ENCODE measurements at places on chromosomes 1 and 21.

- no peak for DNase-seq
These were observed 349.7 kb downstream of the RWDD3 start for GRCh38 chr1:95583661-95584210.

GRCh38 chr1:37556712-37557196, at the start of gene DNALI1:
DNALI1 (plus strand) TSS chr1:37556940; CDS start chr1:37556995, 55 bp downstream.
- DNase-seq: peak; percentile 89

DNA sequence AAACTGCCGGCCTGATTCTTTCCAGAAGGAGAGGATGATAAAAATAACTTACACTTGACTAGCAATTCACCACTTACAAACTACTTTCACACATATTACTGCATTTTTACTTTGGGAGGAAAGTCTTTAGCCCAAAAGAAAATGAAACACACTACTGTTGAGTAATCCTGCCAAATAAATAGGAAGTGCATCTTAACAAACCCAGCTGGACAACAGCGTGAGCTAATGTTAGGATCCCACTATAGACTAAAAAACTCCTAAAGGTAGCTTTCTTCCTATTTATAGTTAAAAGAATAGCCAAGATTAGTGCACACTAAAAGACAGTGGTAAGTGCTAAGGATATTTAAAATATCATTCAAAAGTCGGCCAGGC, 83.8 kb downstream of the HSF2BP start:
- no peak for DNase-seq

DNA sequence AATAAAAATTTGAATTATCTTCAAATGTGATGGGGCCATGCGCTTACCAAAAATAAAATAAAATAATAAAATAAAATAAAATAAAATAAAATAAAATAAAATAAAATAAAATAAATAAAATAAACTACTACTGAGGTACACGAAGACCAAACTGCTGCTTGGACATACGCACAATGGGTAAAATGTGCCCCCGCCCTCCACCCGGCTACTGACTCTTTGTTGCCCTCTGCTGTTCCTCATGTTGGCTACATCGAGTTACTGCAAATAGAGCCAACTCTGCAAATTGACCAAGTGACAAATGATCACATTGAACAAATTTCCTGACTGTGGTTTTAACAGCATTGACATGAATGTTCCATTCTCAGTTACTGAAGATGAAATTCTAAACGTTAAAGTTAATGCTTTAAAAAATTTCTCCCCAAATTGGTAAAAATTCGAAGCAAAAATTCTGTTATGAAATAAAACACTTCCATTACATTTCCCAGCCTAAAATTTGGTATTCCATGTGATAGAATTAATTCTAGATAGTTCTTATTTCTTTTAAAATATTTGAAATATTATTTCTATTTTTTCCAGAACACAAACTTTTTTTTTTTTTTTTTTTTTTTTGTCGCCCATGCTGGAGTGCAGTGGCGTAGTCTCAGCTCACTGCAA, 18.8 kb upstream of the MAP1LC3C start:
- DNase-seq: peak; percentile 50

- no peak for DNase-seq
These were observed 766.6 kb downstream of the ADGRL2 start for GRCh38 chr1:82567348-82567747.

- no peak for DNase-seq
These were observed 226.2 kb upstream of the C1orf174 start for GRCh38 chr1:4126251-4126650.

DNA sequence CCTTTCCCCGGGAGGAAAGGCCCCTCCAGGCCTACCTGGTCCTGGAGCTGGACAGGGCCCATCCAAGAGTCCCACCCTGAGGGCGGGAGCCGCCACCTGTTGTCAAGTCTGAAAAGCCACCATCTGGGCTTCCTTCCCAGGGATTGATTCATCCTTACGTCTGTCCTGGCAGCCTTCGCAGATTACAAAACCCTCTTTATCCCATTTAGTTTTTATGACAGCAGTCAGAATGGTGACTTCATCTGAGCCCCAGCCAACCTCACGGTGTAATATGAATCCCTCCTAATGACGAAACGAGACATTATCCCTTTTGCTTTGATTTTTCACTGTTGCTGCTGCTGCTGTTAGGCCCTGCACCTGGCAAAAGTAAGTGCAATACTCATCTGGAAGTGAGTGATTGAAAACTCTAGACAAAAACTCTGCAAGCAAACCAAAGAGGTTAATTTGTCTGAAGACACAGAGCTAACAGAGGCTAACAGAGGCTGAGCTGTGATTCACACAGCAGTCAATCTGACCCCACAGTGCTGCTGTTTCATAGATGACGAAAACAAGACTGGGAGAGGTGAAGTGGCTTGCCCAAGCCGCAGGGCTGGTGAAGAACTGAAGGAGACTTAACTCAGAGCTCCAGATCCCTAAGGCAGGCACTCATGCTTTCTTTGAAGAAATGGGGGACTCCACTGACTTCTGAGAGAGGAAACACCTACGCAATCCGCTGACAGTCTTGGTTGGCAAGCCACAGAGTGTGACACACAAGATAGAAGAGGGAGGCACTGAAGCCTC, 30.0 kb upstream of the S100A7 start:
- DNase-seq: peak; percentile 91

DNA sequence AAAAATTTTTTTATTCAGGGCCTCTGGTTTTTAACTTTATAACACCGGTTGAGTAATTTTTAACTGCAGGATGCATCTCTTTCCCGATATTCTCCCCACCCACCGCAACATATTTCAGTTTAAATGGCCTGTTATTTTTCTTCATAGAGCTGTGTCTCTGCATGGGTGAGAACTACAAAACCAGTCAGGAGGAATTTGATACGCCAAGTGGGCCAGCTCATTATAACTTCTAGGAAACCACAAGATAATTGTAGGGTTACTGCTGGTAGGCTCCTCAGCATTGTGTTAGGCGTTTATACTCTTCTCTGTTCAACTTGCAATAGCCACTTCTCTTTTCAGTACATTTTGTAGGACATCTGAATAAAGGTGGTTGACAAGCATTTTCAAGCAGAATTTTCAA, 169.7 kb downstream of the PBX1 start:
- no peak for DNase-seq

DNA sequence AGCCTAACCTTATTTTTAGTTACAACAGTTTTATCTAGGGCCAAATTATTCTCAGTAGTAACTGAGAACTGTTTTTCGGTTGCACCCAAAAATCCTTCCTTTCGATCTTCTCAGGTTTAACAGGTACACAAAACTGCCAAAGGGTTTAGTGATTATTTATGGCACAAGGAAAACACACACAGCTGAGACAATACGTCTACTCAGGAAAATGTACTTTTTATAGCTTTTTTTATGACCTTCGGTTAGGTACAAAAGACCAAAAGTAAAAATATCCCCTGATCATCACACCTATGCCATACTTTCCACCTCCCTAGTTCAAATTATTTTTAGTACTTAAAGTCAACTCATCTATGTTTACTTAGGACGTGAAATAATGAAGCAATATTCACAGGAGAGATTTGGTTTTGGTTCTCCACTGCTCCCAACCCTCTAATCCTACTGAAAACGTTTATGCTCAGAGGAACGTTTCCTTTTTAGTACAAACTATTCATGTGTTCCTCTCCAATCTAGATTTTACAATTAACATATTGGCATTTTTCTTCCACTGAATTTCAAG, 48.7 kb downstream of the TTLL7 start:
- no peak for DNase-seq

DNA sequence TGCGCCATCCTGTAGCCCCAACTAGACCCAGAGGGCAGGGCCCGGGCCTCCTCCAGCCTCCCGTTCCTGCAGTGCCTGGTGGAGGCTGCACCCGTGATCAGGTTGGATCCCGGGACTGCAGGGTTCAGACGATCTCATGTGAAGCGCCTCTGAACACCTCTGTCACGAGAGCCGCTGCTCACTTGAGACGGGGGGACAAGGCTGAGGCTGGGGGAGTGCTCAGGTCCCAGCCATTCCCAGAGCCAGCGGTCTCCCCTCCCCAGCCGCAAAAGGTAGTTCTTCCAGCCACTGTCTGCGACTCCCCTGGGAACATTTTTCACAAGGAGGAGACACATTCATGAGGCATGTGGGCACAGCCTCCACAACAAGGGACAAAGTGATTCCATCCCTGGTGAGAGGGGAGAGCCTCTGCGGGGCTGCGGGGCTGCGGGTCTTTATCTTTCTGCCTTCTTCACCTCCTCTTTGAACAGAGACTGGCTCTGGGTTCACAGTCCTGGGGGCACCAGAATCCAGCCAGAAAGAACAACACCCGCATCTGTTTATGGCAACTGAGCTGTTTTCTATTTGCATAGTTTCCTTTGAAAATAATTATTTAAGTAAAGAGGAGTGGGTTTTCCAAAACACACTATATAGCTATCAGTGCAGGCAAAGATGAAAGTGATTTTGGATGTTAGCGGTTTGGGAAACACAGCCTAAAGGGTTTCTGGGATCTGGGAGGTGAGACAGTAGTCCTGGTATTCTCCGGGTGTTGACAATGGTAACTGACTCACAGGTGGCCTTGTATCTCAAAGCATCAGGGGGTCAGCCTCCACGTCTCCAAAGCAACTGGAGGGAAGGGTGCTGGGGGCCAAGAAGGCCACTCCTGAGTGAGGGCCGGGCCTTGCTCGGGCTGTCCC, 13.0 kb upstream of the LDLRAP1 start:
- DNase-seq: no peak

GRCh38 chr1:27233667-27234048, 774 bp upstream of the WDTC1 start:
- no peak for DNase-seq

DNA sequence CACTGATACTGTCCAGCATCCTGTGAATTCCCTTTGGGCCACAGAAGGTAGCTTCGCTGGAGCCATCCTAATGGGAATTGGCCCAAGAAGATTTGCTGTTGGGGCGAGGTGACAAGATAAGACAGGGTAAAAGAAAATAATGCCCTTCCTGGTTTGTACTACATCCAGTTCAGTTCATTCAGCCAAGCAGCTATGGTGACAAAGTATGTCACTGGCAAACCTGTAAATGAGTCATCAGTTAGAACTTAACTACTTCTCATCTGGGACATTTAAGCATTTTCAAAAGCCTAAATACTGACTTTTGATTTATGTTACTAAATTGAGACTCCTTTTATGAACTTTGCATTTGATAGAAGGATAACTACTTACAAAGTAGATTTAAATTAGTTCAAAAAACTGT, 54.2 kb downstream of the WDR64 start:
- no peak for DNase-seq

- no peak for DNase-seq
These were observed 14.5 kb upstream of the DDAH1 start for GRCh38 chr1:85479491-85479890.

GRCh38 chr1:46021046-46021996, 111.1 kb downstream of the PIK3R3 start:
- DNase-seq: no peak

DNA sequence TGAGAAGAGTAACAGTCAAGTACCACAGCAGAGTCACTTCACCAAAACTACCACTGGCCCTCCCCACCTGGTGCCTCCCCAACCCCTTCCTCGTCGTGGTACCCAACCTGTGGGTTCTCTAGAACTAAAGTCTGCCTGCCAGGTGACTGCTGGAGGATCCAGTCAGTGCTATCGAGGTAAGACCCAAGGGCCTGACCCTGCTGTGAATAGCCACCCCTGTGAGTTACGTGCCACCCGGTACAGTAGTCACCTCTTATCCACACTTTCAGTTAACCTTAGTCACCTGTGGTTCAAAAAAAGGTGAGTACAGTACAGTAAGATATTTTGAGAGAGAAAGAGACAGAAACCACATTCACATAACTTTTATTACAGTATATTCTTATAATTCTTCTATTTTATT, 16.5 kb downstream of the TTF2 start:
- DNase-seq: no peak

GRCh38 chr1:61931587-61932279, 189.5 kb downstream of the PATJ start:
- DNase-seq: no peak

- no peak for DNase-seq
These were observed 86.2 kb downstream of the CAMTA1 start for GRCh38 chr1:6871300-6871972.

DNA sequence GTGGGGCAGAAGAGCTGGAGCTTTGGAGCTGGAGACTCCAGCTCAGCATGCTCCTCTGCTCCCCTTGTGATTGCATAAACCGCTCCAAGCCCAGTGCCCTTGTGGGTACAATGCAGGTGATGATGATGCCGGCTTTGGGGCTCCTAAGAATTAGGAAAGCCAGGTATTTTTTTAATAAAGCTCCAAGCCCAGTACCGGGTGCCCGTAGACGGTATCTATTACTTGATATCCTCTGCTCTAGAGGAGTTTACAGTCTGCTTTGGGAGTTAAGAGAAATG, 27.2 kb downstream of the TENT5C start:
- DNase-seq: no peak

GRCh38 chr1:186207391-186208085, 167.5 kb downstream of the TPR start:
- DNase-seq: peak; percentile 84

DNA sequence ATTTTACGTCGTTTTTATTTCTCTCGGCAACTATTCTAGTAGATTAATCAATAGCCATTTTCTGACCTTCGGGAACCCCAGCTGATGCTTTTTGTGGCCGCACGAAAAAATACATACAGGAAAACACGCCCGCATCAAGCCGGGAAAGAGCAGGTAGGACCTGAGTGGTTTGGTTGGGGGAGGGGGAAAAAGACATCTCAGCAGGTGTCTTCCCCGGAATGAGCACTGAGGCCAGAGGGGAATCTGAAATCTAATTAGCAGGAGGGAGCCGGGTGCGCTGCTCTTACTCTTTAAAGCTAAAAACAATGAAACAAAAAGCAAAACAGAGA, 618 bp upstream of the FOXD3 start:
- no peak for DNase-seq

DNA sequence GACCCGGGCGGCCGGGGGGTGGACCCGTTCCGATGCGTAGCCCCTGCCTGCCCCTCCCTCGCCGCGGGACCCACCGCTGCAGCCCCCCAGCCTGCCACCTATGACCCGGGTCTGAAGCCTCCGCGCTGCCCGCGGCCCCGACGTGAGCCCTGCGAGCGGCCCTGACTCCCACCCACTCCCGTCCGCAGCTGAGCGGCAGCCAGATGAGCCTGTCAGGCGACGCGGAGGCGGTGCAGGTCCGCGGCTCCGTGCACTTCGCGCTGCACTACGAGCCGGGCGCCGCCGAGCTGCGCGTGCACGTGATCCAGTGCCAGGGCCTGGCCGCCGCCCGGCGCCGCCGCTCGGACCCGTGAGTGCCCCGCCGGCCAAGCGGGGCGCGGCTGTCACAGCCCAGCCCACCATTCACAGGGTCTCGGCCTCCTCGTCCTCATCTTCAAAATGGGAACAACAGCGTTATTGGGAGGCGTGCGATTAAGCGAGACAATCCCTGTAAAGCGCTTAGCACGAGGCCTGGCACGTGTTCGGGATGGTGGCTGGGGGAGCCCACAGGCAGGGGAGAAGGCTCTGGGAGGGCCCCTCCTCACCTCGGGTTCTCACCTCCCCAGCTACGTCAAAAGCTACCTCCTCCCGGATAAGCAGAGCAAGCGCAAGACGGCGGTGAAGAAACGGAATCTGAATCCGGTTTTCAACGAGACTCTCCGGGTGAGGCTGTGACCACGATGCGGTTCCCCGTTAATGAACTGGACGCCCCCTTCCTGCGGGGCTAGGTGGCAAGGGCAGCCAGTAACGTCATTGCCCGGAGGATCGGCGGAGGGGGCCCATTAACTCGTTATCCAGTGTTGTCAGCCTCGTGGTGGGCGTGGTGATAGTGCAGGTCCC, 8.2 kb downstream of the SYTL1 start:
- DNase-seq: peak; percentile 34
